ENCODE measurements at places on chromosomes 1 and 21.

GRCh38 chr1:213925531-213926182, 62.1 kb upstream of the PROX1 start:
- no peak for DNase-seq

GRCh38 chr1:240198376-240198775, 106.7 kb downstream of the FMN2 start:
- no peak for DNase-seq

GRCh38 chr21:32921632-32922230, 104.0 kb upstream of the OLIG2 start:
- DNase-seq = peak; percentile 65

DNA sequence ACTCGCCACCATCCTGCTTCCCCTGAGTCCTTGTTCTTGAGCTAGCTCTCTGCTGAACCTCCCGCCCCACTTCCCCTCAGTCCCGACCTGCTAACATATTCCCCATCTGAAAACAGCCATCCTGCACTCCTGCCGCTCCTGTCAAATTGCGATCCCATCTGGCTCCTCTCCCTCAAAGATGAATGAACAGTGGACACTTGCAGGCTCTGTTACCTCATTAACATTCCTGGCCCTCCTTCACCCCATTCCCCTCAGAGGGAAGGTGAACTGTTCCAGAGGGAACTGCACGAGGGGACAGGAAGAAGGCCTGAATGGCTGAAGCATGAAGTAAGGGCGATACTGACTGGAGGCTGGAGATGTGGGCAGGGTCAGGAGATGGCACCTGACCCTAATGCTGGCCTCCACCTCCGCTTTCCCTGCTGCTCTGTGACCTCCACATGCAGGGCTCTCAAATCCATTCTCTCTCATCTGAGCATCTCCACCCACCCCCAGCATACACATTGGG, 7.4 kb upstream of the CELSR2 start:
- no peak for DNase-seq

DNA sequence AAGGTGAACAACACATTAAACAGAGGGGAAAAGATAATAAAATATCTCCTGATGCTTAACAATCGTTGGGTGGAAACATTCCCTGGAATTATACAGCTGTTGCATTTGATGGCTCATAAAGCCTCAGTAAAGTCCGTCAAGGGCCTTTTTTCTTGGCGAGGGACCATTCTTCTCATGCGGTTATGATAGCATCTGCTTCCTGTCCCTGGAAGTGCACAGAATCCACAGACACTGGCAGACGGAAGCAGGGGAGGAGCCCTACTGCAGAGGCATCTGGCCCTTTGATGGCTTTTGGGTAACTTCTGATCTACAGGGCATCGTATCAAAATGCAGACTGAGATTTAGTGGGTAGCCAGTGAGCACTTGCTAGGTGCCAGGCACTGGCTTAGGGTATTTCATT, 286.9 kb downstream of the KIF26B start:
- no peak for DNase-seq

- no peak for DNase-seq
Measured at GRCh38 chr1:84255582-84255981, 45.9 kb upstream of the SAMD13 start.

GRCh38 chr1:68600049-68600661, 103.3 kb upstream of the DEPDC1 start:
- no peak for DNase-seq

- no peak for DNase-seq
Measured at GRCh38 chr1:156276532-156276931, 6.1 kb downstream of the SMG5 start.

GRCh38 chr1:157969697-157970485, 23.6 kb upstream of the KIRREL1 start:
- no peak for DNase-seq

GRCh38 chr1:166489356-166489669, 322.5 kb upstream of the FAM78B start:
- DNase-seq = no peak

GRCh38 chr1:88890791-88891317, 513 bp downstream of the GTF2B start:
- no peak for DNase-seq

GRCh38 chr1:197663162-197663953, 111.9 kb downstream of the DENND1B start:
- DNase-seq = no peak

GRCh38 chr1:21837476-21837875, 25.4 kb downstream of the LDLRAD2 start:
- no peak for DNase-seq

GRCh38 chr1:150066838-150067183, 765 bp upstream of the VPS45 start:
- no peak for DNase-seq

DNA sequence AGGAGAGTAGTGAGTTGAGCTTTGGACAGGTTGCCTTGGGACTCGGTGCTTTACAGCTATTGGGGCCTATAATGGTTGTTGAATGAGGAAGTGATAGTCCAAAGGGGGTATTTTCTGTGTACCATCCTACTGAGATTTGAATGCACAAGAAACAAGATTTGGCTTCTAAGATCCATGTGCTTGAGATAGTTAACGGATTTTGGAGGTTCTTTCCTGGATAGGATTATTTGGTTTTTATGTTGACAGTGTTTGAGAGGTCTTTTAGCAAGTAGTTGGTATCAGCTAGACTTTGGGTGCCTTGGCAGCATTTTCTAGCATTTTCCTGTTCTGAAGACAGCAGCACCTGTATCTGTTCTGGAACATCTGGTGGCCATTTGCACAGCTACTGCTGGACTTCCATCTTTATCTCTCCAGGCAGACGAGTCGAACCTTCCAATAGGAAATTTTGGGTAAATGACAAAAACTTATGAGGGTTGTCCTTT, 3.6 kb upstream of the SCAF4 start:
- no peak for DNase-seq

GRCh38 chr1:201883786-201884185, 4.9 kb upstream of the SHISA4 start:
- DNase-seq = no peak

DNA sequence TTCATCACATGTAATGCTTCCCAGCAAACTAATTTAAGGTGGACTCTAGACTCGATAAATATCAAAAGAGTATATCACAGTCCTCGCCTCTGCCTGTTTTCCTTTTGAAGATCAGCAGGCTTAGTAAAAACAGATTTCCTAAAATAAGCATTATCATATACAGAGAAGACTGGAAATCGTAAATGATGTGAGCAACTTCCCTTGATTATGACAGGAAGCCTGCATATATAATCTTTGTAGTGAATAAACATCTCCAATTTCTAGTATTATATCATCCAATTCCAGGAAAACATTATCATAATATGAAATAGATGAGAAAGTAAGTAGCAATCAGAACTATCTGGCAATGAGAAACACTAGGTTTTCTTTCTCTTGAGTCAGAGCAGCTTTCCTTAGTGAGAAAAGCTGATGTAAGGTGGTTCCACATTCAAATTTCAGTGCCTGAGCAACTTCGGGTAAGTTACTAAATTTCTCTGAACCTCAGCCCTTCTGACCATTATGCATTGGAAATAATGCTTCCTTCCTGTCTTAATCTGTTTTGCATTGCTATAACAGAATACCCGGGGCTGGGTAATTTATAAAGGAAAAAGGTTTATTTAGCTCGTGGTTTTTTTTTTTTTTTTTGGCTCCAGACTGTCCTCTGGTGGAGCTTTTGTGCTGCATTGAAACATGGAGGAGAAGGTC, 12.6 kb upstream of the POU2F1 start:
- no peak for DNase-seq

- no peak for DNase-seq
Measured at GRCh38 chr1:44417351-44418021, 12.4 kb downstream of the RNF220 start.

GRCh38 chr1:38076455-38076854, 29.9 kb upstream of the POU3F1 start:
- DNase-seq = no peak

GRCh38 chr1:247360991-247361731, 29.5 kb upstream of the ZNF496 start:
- no peak for DNase-seq

GRCh38 chr1:42164551-42165420, at the start of gene GUCA2A:
Gene GUCA2A, minus strand, starts transcription at chr1:42164745. Its CDS starts 33 bp downstream, at chr1:42164712.
- DNase-seq = no peak

- no peak for DNase-seq
Measured at GRCh38 chr1:92992054-92992453, 30.8 kb upstream of the DIPK1A start.

DNA sequence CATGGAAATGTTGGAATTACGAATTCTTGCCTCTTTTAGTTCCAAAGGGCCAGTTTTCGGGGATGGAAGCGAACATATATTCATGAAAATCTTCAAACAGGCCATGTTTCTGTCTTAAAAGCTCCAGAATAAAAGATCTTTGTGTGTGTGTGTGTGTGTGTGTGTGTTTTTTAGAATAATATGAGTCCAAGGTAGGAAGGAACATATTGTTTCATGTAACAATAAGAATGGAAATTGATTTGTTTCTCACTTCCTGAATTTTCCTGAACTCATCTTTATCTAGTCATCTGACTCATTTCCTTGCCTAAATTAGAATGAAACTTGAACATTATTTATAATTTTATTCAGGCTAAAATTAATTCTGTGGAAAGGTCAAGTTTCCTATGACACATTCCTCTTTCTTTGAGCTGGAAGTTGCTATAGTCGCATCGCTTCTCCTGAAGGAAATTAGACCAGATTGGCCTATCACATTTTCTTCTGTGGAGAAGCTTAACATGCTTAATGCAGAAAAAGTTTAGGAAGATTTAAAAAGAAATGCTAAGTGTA, 805.1 kb upstream of the ADAMTS5 start:
- no peak for DNase-seq

- DNase-seq = no peak
Measured at GRCh38 chr1:109017134-109017533, 24.8 kb downstream of the WDR47 start.

DNA sequence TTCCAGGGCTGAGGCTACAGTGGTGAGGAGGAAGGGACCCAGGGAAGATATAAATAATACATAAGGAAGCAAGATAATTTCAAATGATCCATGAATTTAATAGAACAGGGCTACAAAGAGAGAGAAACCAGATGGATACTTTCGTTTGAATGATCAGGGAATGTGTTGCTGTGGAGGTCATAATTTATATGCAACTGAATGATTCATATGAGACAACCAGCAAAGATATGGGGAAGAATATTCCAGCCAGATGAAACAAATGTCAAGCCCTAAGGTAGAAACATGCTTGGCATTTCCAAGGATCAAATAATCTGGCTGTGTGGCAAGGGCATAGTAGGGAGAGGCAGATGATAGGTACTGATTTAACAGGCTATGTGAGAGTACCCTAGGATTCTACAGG, 84.8 kb upstream of the ZC3H11B start:
- no peak for DNase-seq

DNA sequence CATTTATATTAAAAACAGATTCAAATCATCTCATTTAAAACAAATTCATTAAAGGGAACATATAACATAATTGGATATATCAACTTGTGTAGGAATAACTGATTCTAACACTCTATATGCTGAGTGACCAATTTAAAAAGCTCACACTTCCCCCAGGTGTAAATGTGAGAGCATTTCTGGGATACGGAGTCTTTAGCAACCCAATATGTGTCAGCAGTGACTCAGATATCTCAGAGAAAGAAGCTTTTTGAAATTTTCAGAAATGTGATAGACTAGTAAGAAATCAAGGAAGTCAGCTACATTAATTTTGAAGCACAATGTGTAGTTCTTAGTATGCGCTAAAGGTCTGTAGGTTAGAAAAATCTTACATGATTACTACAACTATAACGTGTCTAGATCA, 87.9 kb upstream of the SERTAD4 start:
- no peak for DNase-seq

DNA sequence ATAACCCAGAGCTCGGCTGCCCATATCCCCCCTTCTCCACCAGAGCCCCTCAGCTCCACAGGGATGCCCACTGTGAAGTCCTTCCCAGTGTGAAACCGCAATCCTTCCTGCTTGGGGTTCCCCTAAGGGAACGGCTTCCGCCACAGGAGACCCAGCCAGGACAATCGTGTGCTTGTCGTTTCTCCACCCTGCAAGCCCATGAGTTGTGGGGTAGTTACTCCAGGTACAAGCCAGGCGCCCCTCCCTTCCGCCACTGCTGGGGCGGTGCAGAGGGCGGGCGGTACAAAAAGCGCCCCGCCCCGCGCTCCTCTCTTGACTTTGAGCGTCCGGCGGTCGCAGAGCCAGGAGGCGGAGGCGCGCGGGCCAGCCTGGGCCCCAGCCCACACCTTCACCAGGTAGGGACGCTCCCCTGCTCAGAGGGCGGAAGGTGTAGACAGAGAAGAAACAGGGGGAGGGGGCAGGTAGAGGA, at the start of gene TINAGL1:
Gene TINAGL1 (plus strand): TSS at position 315 of the 469 bp plus-strand sequence. CDS start 634 bp downstream, outside the sequence.
- DNase-seq = no peak

DNA sequence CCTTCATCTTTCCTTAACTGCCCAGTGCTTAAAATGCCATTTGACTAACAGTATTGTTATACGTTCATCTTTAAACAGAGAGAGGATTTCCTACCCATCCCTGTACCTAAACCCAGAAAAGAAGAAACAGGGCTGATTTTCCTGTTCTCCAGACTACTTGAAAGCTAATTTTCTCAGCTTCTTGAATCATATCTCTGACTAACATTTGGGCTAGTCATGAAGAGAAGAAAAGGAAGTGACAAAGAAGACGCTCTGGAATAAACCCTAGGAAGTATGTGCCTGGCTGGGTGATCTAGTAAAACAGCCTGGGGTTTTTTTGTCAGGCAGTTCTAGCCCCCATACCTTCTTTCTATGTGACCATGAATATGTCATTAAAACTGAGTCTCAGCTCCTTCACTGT, 44.8 kb upstream of the SGIP1 start:
- no peak for DNase-seq

DNA sequence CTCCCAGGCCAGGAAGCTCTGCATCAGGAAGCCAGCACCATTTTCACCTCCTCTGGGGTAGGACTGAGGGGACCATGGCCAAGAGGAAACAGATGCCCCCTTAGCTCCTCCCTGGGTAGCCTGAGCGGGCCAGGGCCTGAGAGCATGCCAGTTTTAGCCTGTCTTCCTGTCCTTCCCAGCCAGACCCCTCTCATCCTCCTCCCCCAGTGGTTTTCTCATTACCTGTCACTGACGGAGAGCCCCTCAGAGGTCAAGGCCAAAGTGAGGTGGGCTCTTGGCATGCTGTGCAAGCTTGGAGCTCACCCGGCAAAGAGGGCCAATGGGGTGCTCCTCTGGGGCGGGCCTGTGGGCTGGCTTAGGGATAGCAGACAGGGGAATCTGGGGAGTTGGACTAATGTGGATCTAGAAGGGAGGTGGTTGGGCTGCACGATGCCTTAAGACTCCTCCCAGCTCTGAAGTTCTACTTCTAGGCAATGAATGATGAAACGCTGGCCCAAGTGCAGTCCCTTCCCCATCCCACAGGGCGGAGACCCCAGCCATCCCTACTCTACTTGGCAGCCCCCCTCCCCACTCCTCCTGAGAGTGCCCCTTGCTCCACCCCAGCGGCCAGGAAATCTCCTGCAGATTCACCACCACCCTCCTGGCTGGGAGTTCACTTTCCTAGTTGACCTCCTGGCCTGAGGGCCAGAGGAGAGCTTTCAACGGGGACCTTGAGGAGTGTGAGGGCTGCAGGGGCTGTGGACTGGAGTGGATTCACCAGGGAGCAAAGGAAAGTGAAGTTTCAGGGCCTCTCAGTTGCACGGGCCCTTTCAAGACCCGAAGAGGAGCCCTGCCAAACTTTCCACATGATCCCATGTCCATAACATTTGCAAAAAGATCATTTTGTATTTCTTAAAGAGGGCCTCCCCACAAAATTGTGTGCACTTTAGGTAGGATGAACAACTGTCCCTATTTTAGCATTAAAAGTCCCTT, 9.4 kb upstream of the LMNA start:
- no peak for DNase-seq

- no peak for DNase-seq
Measured at GRCh38 chr1:46804027-46804889, 5.4 kb downstream of the CYP4B1 start.
